Renal cortex interstitium (tissue), 15 donors: ENCODE measurements at places on chromosomes 6 and 20.

GRCh38 chr20:51687630-51688029 lies 80.6 kb downstream of the ATP9A start:
- DNase-seq, result no peak

- no peak for DNase-seq
Observed at GRCh38 chr6:84872996-84873723, 108.8 kb upstream of the TBX18 start.

DNA sequence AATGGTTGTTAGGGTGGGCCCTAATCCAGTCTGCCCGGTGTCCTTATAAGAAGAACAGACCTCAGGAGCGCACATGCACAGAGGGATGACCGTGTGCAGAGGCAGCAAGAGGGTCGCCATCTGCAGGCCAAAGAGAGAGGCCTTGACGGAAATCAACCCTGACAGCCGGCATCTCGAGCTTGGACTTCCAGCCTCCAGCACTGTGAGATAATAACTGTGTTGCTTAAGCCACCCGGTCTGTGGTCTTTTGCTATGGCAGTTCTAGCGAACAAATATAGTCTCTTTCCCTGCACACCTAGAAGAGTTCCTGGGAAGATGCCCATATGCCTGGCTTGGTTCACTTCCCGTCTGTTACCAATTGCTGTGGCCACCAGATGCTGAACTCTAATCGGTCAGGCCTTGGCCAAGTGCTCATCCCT lies 35.3 kb upstream of the PTGIS start:
- DNase-seq, result no peak

DNA sequence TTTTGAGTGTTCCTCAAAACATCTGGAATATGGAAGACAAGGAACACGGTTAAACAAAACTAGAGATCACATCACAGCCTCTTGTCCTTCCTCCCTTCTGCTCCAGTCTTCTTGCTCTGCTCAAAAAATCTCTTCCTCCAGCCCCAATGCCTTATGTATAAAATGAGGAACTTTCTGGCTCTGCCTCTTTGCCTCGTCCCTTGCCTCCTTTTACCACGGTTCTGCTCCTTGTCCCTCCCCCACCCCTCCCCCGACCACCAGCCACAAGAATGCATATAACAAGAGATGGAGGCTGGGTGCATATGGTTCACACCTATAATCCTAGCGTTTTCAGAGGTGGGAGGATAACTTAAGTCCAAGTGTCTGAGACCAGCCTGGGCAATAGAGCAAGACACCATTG lies 43.6 kb downstream of the PLAGL2 start:
- DNase-seq, result no peak

GRCh38 chr6:451336-451735 lies 59.8 kb downstream of the IRF4 start:
- DNase-seq, result no peak

DNA sequence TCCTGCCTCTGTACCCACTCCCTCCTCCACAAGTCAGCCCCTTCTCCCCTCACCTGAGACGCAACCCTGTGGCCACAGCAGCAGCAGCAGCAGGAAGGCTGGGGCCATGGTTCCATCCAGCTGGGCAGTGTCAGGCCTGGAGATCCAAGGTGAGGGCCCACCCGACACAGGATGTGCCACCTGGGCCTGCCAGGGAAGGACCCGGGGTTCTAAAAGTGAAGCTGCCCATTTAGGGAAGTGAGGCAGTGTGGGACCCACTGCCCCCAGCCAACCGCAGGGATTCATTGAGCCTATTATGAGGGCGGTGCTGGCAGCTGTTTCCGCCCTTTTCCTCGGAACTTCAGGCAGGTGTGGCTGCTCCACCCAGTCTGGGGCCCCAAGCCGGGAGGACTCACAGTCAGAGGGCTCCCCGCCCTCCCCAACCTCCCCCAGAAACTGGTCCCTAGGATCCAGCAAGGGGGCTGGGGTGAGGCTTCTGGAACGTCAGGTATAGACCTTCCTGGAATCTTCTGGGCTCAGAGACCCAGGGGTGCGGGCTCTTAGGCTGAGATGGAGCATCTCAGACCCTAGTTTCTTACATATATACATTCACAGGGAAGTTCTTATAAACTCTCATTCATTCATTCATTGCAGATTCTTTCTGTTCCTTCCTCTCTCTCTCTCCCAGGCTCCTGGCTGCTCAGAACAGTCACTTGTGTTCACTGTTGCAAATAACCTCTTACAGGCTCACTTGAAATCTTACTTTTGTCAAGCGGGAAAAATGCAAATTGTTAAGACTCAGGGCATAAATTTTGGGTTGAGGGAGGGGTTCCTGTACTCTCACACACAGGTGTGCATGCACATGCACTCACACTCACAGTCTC lies at the start of gene TREML2:
Gene TREML2 (minus strand): TSS at position 249 of the 863 bp plus-strand sequence. CDS start 141 bp downstream, at position 108.
- DNase-seq, result no peak

DNA sequence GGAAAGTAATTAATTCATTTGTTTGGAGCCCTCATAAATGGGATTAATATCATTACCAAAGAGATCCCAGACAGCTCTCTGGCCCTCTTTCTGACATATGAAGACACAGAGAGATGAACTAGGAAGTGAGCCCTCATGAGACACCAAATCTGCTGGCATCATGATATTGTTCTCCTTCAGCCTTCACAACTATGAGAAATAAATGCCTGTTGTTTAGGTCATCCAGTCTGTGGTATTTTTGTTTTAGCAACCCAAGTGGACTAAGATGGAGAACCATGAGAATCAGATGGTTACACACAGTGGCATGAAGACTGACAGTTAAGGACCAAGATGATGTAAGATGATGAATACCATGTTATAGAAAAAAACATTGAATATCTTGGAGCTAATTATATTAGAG lies 16.9 kb upstream of the HBS1L start:
- DNase-seq, result no peak

DNA sequence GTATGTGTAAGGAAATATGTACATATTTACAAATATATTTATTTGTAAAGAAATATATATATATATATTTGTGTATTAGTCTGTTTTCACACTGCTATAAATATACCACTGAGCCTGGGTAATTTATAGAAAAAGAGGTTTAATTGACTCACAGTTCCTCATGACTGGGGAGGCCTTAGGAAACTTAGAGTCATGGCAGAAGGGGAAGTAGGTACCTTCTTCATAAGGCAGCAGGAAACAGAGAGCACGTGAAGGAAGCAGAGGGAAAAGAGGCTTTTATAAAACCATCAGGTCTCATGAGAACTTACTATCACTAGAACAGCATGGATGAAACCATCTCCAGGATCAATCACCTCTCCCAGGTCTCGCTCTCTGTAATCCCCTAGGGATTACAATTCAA lies 644.5 kb upstream of the HS3ST5 start:
- no peak for DNase-seq

GRCh38 chr6:14423955-14424354 lies 306.4 kb downstream of the CD83 start:
- DNase-seq, result no peak

DNA sequence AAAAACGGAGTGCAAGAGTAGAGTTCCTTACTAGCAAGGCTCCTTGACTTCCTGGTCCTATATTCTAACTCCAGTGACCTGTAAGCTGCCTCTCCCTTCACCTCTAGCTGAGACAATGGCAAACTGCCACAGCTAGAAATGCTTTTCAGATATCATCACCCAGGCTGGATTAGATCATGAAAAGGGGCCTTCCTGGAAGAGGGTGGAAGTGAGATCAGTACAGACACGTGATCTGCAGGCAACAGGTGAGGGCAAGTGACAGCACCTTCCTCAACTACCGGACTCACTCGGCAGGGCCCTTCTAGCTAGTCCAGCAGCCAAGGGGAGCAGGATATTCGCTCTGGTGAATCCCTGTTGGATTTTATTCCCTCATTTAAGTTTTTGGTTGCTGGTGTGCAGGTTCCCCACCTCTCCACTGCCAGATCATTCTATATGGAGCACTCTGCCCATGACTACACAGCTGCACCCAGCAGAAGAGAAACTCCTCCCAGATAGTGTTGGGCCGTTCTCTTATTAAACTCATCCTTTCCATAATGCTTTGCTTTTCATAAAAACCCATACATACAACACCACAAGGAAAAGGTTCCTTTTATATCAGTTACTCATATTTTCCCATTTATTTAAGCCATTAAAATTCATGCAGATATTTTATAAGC lies 26.4 kb upstream of the FAM83C start:
- no peak for DNase-seq

DNA sequence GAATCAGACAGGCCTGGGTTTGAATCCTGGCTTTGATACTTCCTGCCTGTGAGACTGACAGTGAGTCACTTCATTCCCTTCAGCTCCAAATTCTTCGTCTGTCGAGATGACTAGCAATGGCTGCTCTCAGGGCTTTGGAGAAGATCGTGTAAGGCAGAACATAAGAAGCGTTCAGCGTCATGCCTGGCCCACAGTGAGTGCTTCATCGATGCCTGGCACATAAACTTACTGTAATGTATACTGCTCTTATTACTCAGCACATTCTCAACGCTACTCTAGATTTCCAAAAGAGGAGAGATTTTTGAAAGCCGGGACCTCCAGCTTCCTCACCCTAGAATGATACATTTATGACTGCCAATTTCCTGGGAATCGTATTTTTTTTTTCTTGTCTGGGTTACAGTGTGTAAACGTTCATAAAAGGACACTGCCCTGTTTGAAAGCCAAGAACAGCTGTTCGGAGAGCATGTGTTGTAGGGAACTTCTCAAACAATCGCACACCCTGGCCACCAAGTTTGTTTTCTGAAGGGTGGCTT lies 16.2 kb upstream of the BCAS1 start:
- DNase-seq, result no peak

GRCh38 chr6:110404607-110405006 lies 10.8 kb downstream of the DDO start:
- no peak for DNase-seq

GRCh38 chr6:150599199-150600009 lies at the start of gene PLEKHG1:
TSS of gene PLEKHG1 (plus strand) at chr6:150599885. CDS start at chr6:150733682, 133,797 bp downstream.
- DNase-seq, result no peak

GRCh38 chr6:166579237-166579850 lies 7.1 kb downstream of the RAMACL start:
- no peak for DNase-seq

DNA sequence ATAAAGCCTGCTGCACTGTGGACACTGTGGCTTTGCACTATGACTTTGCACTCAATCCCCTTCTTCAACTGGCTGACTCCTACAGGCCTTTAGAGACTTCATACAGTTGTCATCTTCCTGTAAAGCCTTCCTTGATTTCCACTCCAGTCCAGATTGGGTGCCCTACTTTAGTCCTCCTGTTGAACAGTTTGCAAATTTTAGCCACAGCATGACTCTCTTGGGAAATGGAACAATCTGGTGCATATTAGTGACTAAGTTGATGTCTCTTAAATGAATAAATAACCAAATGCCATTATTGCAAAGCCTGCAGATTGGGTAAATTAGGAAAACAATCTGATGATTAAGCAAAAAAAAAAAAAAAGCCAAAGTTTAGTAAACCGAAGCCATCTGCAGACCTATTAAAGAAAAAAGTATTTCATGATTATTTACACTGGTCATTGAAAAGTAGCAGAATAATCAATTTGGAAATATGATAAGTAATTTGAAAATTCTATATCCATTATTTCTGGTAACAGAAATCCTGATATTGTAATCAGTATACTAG lies 12.6 kb downstream of the PLCB4 start:
- no peak for DNase-seq

GRCh38 chr20:57393321-57394120 lies 2.3 kb downstream of the RBM38 start:
- no peak for DNase-seq

DNA sequence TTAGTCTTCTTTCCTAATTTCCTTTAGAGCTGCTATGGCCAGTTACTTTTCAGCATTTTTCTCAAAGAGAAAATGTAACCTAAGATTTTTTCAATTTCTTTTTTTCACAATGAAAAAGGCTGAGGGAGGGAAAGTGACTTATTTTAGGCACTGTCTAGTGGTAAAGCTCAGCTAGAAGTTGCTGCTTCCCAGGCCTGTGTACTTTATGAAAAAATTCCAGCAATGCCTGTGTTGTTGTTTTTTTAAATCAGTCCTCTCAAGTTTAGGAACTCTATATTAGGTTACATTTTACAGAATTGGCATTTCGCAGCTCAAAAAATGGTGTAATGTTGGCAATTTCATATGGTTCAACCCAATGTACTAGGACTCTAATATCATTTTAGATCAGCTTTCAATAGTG lies 269.6 kb downstream of the ARID1B start:
- no peak for DNase-seq

GRCh38 chr6:88539295-88539764 lies 373.2 kb upstream of the CNR1 start:
- no peak for DNase-seq

GRCh38 chr6:110628330-110628729 lies 151.9 kb upstream of the SLC22A16 start:
- DNase-seq, result no peak

DNA sequence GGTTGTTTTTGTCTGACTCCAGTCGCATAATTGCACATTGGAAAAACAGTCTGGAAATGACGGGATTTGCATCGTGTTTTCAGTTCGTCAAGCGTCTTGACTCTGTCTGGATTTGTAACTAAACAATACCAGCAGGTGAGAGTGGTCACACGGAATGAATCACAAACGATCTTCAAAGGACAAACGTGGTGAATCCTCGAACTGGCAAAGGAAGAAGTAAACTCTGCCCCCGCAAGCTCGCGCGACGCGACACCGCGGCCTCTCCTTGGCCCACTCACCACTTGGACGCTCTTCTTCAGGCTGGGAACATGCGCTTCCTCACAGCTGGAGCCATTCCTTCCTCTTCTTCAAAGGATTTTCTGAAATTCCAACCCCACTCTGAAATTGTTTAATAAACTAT lies 352.6 kb downstream of the THBS2 start:
- DNase-seq, result no peak

GRCh38 chr6:158506601-158507000 lies 53.3 kb upstream of the TMEM181 start:
- DNase-seq, result no peak
